ENCODE measurements at places on chromosomes 12 and 14. TPM values are rescaled to one million over a fixed set of nuclear protein-coding genes. Genes with fewer than 3 reads are reported as not detected.

- no peak for DNase-seq
These were observed 38.7 kb upstream of the TMEM179 start for GRCh38 chr14:104643306-104643705.

DNA sequence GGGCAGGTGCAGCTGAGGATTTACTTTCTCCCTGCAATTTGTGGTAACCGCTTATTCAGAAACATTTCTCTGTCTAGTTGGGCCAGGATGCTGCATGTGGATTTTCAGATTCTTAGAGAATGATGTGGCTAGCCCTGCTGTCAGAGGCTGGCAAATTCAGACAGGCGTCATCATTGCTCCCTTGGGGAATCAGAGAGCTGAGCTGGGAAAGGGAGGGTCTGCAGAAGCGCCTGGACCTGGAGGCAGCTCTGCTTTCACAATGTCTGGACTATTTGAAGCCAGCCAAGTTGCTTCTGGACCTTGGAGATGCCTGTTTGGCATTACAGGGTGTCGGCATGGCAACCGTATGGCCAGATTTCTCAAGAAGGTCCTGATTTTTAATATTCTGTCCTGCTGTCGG lies 3.4 kb downstream of the GALNT16 start:
- no peak for DNase-seq

GRCh38 chr14:99234355-99234754 lies 37.6 kb downstream of the BCL11B start:
- DNase-seq: no peak

DNA sequence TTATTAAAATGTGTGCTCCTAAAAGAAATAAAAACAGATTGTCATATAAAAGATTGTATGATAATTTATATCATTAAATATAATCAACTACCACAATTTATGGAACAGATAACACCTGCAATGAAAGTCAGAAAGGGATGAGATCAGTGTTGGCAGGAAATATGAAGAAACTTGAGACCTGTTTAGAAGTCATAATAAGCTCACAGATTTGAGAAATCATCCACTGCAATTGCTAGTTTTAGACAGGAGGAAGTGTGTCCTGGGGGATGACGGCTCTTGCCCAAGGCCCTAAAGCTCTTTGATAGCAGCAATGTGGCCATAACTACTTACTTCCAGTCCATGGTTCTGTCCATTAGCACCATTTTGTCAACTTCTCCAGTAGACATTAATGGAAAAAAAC lies 122.8 kb upstream of the SOX5 start:
- no peak for DNase-seq

DNA sequence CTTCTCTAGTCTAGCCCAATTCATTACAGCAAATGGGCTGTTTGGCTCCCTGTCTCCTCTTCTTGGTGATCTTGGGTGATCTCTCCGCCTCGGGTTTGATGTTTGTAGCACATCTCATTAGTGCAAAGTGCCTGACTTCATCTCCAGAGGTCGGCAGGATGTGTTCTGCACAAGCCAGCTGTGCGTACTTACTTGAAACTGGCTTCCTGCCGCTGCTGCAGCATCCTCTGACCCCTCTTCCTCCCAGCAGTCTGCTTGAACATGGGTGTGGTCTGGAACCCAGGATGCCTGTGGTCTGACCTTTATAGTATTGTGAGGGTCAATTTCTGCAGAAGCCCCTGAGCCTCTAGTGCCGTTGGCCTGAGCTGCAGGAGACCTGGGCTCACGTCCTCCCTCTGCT lies 99.2 kb downstream of the BEGAIN start:
- DNase-seq: no peak

DNA sequence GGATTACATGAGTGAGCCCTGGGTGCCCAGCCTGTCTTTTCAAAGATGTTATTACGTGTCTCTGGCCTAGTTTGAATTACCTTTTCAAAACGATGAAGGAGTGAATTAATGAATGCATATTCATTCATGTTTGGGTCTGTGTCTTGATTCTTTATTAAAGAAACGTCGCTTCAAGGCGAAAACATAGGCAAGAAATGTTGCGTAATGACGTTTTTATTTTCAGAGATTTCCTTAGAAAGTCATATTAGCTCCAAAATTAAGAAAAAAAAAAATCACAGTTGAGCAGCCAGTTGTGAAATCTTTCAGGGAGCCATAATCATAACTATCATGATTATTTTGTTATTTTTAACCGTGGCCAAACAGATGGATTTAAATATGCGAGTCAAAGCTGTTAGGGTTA lies 3.5 kb downstream of the PPFIBP1 start:
- no peak for DNase-seq

- DNase-seq: no peak
These were observed 367.6 kb upstream of the PRICKLE1 start for GRCh38 chr12:42957136-42957535.

DNA sequence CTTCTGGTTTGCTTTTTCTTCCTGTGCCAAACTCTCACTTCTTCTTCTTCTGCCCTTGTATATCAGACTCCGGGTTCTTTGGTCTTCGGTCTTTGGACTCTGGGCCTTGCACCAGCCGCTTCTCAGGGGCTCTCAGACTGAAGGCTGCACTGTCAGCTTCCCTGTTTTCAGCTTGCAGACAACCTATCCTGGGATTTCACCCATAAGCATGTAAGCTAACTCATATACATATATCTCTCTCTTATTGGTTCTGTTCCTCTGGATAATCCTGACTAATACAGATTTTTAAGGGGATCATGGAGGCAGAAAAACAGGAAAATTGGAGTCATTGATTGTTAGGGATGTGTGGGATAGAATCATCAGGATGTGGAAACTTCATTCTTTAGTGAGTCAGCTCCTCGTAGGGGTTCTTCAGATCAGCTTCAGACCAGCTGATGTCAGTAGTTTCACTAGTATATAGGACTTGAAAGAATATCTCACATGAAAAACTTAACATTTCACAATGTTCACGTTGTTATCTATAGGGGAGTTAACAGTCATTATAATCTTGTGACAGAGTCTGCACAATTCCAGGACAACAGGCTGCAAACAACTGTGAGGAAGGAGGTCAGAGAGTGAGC lies 102.9 kb downstream of the RASSF9 start:
- DNase-seq: no peak

GRCh38 chr14:105083926-105084685 lies 18.9 kb upstream of the GPR132 start:
- no peak for DNase-seq

GRCh38 chr12:56522411-56523193 lies 982 bp downstream of the RBMS2 start:
- DNase-seq: peak; percentile 60

- no peak for DNase-seq
These were observed 403.7 kb downstream of the BTG1 start for GRCh38 chr12:91741932-91742331.

- DNase-seq: no peak
These were observed 63.9 kb downstream of the TGFB3 start for GRCh38 chr14:75917946-75918335.

DNA sequence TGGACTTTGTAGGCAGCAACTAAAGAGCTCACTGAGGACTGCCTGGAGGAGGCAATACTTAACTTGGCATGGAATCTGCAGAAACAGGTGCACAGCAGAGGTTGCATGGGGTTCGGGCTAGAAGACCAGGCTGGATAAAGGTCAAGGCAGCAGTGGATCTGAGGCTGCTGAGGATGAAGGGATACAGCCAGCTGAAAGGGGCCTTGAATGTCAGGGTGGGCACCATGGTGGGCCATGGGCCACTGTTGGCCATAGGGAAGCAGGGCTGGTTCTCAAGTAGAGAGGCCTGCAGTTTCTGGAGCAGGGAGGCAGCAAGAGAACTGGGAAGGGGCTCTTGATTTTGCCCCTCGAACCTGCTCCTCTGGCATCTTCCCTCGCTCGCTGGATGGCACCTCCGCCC lies 55.5 kb downstream of the C14orf132 start:
- DNase-seq: no peak

- no peak for DNase-seq
These were observed 1.7 kb upstream of the SELPLG start for GRCh38 chr12:108635201-108635996.

TCL1B gene
- total RNA-seq: 5.5 TPM

ISM2 gene
- total RNA-seq: 0.69 TPM

DIO2 gene
- total RNA-seq: 0.17 TPM

SLC4A8 gene
- 9.2 TPM for total RNA-seq

OTOGL gene
- total RNA-seq: 0.35 TPM

RPGRIP1 gene
- total RNA-seq: 1.6 TPM

RBM23 gene
- total RNA-seq: 52.8 TPM

TMEM30B gene
- 22.9 TPM for total RNA-seq

Data from GM23338 (cell line).